ENCODE measurements at places on chromosomes 6 and 20. TPM values are rescaled to one million over a fixed set of nuclear protein-coding genes. Genes with fewer than 3 reads are reported as not detected.

AHI1 gene
- 137 TPM for total RNA-seq

TCF15 gene
- 0.62 TPM for total RNA-seq

SLC52A3 gene
- total RNA-seq = 11.5 TPM

CYP21A2 gene
- total RNA-seq = 9.3 TPM

GRCh38 chr6:107517274-107517673, 27.4 kb downstream of the SOBP start:
- DNase-seq = no peak

DNA sequence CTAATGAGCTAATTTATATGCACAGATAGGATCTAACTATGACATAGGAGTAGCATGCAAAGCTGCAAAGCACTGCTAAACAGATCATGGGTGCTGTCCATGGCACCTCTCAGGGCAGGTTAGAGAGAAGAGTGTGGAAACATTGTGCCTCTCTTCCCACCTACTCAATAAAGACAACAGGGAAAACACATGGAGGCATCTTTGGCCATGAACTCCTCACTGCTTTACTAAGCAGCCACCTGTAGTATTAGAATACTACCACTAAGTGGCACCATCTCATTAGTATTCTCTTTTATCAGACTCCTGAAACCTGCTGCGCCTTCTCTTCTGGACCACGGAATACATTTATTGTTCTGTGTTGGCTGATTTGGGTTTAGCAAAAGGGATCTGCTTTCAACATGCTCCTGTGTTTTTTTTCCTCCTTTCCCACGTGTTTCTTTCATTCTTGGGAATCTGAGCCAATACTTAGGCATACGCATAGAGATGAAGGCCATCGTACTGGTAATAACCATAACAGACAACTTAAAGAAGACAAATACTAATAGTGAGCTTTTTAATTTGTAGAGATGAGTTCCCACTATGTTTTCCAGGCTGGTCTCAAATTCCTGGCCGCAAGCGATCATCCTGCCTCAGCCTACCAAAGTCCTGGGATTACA, 9.4 kb upstream of the HDDC2 start:
- no peak for DNase-seq

- DNase-seq = no peak
Observed at GRCh38 chr6:110776413-110776812, 38.9 kb downstream of the CDK19 start.

GRCh38 chr6:157427969-157428368, 47.0 kb downstream of the ZDHHC14 start:
- no peak for DNase-seq
